ENCODE measurements at places on chromosomes 1 and 21.
A peak's percentile ranks its signal among the peaks of the same experiment; 100 is the strongest.

DNA sequence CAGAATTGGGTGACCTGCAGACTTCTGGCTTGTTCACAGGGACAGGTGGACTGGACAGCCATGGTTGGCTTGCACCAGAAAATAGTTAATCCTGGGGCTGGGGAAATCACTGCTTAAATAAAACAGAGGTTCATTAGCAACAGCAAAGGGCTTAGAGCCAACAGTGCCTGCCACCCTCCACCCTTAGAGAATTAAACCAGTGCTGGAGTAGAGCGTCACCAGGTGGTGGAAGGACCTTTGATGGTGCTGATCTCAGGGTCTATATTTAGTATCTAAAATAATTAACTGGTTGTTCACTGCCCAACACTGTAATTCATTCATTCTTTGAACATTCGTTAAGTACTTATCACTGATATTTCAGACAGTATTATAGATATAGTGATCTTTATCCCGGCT is 34.7 kb upstream of the PDE9A start:
- DNase-seq = no peak

GRCh38 chr21:40658311-40658710 is 188.6 kb downstream of the DSCAM start:
- DNase-seq = no peak

GRCh38 chr1:111720977-111721786 is 18.0 kb downstream of the INKA2 start:
- DNase-seq = no peak

DNA sequence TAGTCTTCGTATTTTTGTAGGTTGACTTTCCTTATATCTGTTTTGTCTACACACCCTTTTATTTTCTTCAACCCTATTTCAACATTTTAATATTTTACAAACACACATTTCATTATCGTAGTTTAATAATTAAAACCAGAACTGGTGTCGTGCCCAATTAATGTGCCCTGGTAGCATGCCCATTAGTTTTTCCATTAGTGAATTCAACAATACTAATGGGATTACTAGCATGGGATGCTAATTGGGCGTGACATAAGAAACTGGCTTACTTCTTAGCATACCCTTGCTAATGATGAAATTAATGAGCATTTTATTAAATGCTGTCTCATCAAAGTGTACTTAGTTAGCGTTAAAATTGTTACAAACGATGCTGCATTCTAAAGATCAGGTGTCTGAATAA is 332.7 kb downstream of the USH2A start:
- no peak for DNase-seq

DNA sequence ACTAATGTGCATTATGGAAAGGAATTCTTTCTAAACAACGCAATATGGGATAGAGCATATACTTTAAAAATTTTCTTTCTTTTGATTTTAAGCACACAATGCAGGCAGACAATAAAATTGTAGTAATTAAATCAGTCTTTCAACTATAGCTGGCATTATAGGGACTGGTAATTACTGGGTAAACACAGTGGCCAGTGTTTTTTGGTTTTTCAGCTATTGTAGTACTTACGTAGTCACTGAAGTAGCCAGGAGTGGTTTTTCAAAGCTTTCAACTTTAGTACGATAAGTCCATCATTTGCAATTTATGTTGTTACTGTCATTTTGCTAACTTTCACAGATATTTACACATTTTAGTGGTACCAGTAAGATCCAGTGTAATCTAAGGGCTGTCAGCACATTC is 50.6 kb downstream of the RAB3GAP2 start:
- DNase-seq = no peak

DNA sequence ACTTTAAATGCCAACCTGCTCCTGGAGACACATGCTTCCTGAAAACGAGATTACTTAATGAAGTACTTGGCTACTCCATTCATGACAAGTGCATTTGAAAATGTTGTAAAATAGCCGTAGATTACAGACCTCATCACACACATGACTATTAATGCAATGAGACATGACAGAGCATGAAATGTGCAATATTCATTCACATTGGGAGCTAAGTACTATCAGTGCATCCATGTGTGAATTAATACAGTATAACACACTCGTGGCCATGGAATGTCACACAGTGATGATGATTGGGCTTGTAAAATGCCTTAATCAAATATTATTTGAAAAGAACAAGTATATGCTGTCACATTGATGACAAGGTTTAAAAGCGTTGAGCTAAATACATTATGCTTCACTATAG is 407.0 kb downstream of the AMY1C start:
- no peak for DNase-seq

DNA sequence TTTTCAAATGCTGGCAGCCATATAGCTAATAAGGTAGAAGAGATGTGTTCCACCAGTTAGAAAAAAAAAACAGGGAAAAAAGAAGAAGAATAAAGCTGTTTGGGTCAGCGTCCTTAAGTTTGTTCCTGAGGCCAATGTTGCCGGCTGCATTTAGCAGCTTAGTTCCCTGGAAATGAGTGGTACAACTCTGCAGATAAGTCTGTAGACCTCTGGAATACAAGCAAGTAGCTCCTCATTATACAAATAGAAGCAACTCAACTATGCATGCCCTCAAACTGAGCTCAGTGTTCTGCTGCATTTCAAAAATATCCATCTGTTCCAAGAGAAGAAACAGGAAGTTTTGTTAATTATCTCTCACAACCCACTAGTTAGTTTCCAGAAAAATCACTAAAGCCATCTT is 181.2 kb upstream of the PKN2 start:
- no peak for DNase-seq

DNA sequence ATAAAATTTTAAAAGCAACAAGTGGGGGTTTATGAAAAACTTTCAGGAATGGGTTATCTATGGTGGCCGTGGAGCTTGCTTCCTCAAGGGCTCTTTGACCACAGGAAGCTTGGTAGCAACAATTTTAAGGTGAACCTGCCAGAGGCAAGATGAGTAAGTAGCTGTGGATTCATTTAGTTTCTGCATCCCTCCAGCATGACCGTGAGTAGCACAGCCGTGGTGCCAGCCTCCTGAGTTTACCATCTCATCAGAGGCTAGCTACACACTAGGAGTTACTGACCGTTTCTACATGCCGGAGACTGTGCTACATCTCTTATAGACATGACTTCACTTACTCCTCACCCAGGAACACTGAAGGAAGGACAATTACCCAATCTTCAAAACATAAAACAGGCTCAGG is 30.1 kb upstream of the PLEKHG5 start:
- no peak for DNase-seq

GRCh38 chr1:41741244-41741643 is 177.5 kb downstream of the HIVEP3 start:
- DNase-seq = peak; percentile 20

GRCh38 chr1:240109920-240110636 is 18.4 kb downstream of the FMN2 start:
- no peak for DNase-seq

DNA sequence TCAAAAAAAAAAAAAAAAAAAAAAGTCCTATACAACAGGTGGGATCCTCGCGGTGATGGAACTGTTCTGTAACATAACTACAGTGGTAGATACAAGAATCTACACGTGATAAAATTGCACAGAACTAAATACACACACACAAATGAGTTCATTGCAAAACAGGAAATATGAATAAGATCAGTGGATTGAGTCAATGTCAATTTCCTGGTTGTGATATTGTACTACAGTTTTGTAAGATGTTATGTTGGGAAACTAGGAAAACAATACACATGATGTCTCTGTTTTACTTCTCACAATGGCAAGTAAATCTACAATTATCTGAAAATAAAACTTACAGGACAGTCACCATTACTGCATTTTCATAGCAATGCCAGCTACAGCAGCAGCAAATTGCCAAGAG is 59.8 kb downstream of the ITGB3BP start:
- DNase-seq = no peak

DNA sequence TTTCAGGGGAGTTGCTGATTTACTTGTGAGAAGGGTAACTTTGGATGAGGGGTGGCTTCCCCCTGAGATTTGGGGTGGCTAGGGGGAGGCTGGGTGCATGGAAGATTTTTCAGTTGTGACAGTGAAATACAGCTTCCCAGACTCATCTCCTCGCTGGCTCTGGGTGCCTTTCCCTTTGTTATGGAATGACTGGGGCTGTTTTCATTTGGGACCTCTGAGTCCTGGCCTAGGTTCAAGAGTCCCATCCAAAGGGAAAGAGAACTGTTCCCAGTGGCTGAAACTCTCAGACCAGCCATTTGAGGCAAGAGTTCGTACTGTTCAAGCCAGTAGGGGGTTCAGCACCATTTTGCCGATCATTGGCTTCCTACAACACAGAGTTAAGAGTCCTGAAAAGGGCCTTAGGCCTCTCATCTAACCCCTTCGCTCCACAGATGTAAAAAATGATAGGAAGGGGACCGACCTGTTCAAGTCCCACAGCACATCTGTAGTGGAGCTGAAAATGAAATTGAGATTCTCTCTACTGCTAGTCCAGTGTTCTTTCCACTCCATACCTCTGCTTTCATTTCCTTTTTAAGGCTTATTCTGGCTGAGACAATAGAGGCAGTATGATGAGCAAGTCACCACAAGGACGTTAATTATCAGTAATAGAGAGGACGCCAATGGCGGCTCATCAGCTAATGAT is 958 bp downstream of the DDR2 start:
- DNase-seq = no peak

GRCh38 chr1:31881688-31882000 is 56.5 kb downstream of the PTP4A2 start:
- DNase-seq = no peak
